ENCODE measurements at places on chromosomes 5 and 9. TPM values are rescaled to one million over a fixed set of nuclear protein-coding genes. Genes with fewer than 3 reads are reported as not detected.

IL7R gene
- 0.72 TPM for polyA plus RNA-seq

CACNA1B gene
- 0.39 TPM for polyA plus RNA-seq

ZNG1E gene
- polyA plus RNA-seq, result 71.1 TPM

KCNV2 gene
- polyA plus RNA-seq, result not detected

OR2Y1 gene
- polyA plus RNA-seq, result not detected

CER1 gene
- 0.50 TPM for polyA plus RNA-seq

SLC1A3 gene
- 3.2 TPM for polyA plus RNA-seq

FSD1L gene
- polyA plus RNA-seq, result 11.9 TPM

TCF7 gene
- polyA plus RNA-seq, result 14.4 TPM

PLPPR1 gene
- polyA plus RNA-seq, result 17.6 TPM

PCDHA1 gene
- 0.09 TPM for polyA plus RNA-seq

ARSI gene
- 4.3 TPM for polyA plus RNA-seq

MLANA gene
- 1.4 TPM for polyA plus RNA-seq

CCL28 gene
- 2.8 TPM for polyA plus RNA-seq

SLC6A18 gene
- 4.6 TPM for polyA plus RNA-seq

LRRTM2 gene
- polyA plus RNA-seq, result 6.2 TPM

DNA sequence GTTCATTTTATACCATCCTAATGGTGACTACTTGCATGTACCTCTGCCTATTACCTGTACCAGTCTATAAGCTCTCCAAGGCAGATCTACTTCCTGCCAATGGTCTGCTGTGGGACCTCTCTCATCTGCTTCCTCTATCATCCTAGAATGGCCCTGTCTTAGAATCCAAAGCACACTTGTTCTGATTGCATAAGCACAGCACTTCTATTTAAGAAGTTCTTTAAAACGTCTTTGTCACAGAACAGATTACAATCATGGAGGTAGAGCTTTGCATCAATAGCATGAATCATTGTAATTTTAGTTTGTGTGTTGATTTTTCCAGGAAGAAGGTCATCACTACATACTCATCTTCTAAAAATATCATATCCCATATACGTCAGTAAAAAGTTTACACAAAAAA, 131.8 kb upstream of the ACOT12 start:
- DNase-seq, result no peak

GRCh38 chr5:95686651-95687050, 3.9 kb upstream of the SPATA9 start:
- no peak for DNase-seq

GRCh38 chr5:167064198-167064776, 1227.2 kb upstream of the WWC1 start:
- DNase-seq, result no peak

DNA sequence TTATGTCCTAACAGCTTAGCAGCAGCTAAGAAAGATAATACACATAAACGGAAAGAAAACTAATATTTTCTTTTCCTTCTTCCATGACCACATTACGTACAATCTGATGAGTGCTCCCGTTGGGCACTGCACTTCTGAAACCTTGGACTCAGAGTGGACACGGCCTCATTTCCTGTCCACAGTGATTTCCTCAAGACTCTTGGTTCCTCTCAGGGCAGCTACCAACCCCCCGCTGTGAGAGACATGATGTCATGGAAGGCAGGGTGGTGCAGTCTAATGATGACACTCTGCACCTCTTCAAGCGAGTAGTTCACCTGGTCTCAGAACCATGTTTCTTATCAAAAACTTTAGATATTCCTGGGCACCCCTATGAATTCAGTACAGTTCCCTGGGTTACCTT, 68.7 kb upstream of the CTSL start:
- DNase-seq, result no peak

GRCh38 chr5:131377785-131378325, 114.0 kb downstream of the CDC42SE2 start:
- no peak for DNase-seq

DNA sequence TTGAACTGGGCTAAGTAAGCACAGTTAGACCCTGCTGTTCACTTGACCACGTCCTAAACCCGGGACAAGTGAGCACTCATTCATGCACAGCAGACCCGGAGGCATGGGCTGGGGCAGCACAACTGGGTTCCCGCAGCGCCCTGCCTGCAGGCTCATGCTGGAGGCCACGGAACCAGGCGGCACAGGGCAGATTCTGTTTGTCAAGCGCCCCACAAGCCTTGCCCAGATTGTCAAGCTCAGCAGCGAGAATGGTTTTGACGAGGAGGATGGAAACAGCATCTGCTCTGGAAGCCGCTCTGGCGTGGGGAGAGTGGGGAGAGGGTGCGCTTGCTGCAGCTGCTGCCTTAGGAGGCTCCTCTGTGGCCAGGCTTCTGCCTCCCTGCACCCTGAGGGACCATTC, 32.7 kb downstream of the PRRT1B start:
- DNase-seq, result no peak

DNA sequence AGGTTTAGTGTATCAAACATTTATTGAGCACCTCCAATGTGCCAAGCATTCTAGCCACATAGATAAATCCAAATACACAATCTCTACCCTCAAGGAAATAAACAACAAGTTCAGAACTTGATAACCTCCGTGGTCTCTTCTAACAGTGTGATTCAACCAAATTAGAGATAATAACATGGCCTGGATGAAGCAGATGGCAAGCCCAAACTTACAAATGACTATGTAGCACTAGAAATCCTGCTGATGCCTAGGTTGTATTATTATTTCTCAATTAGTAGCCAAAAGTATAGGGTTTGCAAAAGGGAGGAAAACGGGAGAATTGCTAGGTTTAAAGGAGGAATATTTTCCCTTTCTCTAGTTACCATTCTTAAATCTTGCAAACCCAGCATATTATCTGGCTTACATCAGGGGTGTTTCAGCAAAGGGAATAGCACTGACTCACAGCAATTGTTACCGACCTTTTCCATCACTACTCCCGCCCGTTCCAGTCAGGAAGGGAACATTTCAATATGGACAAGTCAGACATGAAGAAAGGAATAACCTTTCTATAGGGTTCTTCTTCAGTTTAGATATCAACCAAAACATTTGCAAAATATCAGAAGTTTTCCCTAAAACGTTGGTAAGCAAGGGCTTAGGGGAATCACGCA, 2.3 kb downstream of the DPYSL3 start:
- DNase-seq, result no peak

DNA sequence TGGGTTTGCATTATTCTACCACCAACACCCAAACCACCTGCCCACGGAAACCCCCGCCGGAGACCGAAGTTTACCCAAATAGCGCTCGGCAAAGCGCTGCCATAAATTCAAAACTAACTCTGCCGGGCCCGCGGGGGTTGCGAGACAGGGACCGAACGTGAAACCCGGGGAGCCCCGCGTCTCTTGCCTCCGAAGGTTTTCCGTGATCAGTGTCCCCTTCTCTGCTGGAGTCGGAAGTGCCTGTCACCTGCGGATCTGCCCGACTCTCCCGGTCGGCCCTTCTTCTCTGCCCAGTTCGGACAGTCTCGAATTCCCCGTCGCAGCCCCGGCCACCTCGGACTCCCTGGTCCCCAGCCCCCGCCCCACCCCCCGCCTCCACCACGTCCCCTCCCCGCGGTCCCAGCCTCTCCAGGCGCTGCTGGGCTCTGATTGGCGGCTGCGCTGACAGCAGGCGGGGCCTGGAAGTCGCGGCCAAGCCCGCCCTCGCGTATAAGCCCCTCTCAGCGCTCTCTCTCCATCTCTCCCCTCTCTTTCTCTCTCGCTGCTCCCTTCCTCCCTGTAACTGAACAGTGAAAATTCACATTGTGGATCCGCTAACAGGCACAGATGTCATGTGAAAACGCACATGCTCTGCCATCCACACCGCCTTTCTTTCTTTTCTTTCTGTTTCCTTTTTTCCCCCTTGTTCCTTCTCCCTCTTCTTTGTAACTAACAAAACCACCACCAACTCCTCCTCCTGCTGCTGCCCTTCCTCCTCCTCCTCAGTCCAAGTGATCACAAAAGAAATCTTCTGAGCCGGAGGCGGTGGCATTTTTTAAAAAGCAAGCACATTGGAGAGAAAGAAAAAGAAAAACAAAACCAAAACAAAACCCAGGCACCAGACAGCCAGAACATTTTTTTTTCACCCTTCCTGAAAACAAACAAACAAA, at the start of gene RORB:
Gene RORB, plus strand, starts transcription at position 517 of the 929 bp plus-strand sequence. CDS start 642 bp downstream, outside the sequence.
- peak; percentile 59 for DNase-seq

- DNase-seq, result no peak
These were observed 138.4 kb downstream of the NTRK2 start for GRCh38 chr9:84807870-84808390.

GRCh38 chr9:127778280-127779135, at the start of gene SH2D3C:
SH2D3C (minus strand) TSS chr9:127778666; CDS start chr9:127778627, 39 bp downstream.
- DNase-seq, result no peak

DNA sequence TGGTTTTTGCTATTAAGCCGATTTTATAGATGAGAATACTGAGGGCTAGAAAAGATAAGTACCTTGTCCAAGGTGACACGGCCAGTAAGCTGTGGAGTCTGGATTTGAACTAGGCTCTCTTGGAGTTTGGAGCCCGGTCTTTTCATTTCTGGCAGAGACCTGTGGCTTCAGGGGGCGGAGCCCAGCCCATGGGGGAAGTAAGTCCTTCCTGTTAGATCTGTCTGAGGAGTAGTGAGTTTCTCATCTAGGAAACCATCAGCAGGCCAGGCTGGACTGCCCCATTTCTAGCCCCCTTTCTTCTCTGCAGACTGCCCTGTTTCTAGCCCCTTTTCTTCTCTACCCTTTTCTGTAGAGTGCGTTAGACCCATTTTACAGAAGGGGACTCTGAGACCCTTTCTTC, 521 bp upstream of the PTGS1 start:
- DNase-seq, result no peak

DNA sequence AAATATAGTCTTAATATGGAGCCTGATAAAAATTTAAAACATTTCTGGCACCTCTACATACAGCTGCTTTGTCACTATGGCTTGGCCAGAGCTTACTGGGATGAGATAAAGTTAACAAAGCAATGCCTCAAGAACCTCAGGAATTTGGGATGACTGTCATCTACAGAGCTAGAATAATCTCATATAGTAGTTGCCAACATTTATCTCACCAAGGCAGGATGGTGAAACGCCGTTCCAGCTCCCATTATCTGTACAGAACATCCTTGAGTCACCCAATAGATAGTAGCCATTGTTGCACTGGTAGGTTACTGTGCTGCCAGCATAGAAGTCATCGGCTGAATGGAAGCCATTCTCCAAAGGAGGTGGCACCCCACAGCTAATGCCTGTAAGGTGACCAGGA, 94.6 kb upstream of the TXNDC8 start:
- DNase-seq, result no peak

DNA sequence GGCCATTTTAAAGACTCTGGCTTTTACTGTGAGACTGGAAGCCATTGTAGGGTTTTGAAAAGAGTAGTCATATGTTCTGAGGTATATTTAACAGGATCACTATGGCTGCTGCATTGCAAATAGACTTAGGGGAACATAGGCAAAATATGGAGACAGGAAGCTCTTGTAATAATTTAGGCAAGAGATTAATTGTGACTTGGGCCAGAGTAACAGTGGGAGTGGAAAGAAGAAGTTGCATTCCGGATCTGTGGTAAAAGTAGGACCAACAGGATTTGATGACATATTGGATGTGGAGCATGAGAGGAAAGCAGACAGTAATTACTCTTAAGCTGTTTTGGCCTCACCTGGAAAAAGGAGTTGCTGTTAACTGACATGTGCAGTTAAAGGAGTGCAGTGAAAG, 85.6 kb downstream of the SMIM15 start:
- DNase-seq, result no peak
